Astrocyte (in vitro differentiated cells and primary cell): ENCODE measurements at places on chromosomes 12 and 14. TPM values are rescaled to one million over a fixed set of nuclear protein-coding genes. Genes with fewer than 3 reads are reported as not detected.

TAS2R10 gene
- total RNA-seq, result 0.27 and 0.29 TPM in 2 replicates

DNA sequence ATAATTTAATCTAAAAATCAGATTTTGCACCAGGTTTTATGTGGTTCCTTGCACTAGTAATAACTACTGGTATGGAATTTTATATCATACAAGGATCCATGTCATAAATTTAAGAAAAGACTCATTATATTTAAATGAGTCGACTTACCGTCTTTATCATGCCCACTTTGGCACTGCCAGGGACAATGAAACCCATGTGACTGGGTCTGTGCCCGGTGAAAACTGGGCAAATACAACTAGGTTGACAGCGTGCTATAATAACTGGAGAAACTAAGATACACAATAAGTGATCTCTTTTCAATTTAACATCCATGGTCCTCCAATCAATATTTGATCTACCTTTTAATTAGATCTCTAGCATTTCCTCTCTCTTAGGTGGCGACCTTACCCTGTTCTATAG lies 64.5 kb downstream of the ACADS start:
- H3K4me1 ChIP-seq, result no peaks in the 10 kb centered on the region
- no peak for DNase-seq
- no peak overlapping the region for H3K4me3 ChIP-seq

DNA sequence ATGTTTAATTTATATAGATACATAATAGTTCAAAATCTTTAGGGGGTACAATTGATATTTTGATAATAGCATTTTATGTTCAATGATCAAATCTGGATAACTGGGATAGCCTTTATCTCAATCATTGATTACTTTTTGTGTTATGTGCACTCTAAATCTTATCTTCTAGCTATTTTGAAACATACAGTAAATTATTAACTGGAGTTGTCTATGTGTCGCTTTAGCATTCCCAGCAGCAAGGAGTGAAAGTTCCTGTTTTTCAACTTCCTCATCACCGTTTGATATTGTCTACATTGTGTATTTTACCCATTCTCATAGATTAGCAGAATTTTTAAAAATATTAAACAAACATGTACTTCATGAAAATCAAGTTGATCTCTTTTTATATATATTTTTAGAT lies 1207.4 kb downstream of the TMEM121 start:
- H3K27ac ChIP-seq, result no peak overlapping the region
- no peaks in the 10 kb centered on the region for H3K4me1 ChIP-seq
- no peak overlapping the region for H3K4me3 ChIP-seq
- H3K27me3 ChIP-seq, result no peaks in the 10 kb centered on the region
- no peaks in the 10 kb centered on the region for H3K36me3 ChIP-seq

DNA sequence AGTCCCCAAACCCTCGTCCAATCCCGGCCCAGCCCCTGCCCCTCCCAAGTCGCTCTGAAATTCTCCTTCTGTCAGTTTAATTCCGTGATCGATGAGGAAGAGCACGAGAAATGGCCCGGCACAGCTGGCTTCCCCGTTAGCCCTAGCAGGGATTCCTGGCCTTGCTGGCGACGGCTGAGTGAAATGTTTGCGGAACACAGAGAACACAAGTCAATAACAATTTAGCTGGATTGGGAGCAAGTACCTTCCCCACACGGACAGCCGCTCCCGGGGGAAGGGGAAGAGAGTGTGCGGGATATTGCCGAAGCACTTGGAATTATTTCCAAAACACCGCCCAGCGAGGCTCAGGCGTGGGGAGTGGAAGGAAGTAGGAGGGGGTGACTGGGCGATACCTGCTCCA lies 134.6 kb downstream of the RBM19 start:
- no peaks in the 10 kb centered on the region for H3K27me3 ChIP-seq
- no peak for DNase-seq
- H3K4me1 ChIP-seq, result peaks cover 9% of the 10 kb centered on the region
- H3K4me3 ChIP-seq, result no peak overlapping the region
- H3K36me3 ChIP-seq, result no peaks in the 10 kb centered on the region
- H3K27ac ChIP-seq, result no peak overlapping the region
